ENCODE measurements at places on chromosomes 4 and X.

GRCh38 chrX:2592279-2592678 lies 91.5 kb upstream of the DHRSX start:
- no peak for DNase-seq

GRCh38 chr4:94957030-94957429 lies 199.3 kb downstream of the BMPR1B start:
- no peak for DNase-seq

DNA sequence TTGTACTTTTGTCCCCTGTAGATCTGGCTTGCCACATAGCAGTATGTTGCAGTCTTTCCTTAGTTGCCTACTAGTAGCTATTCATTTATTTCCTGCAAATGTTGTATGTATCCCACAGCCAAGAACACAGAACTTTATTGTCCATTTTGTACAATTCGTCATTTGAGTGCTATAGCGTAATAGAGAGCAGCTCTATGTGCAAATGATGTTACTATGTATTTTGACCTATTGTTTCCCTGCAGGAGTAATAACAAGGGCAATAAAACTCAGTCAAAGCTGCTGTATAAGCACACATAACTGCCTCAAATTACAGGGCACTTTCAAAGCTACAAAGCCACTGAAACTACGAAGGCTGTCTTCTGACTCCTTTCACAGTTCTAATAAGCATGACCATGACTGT lies 48.1 kb downstream of the NRK start:
- DNase-seq, result no peak

DNA sequence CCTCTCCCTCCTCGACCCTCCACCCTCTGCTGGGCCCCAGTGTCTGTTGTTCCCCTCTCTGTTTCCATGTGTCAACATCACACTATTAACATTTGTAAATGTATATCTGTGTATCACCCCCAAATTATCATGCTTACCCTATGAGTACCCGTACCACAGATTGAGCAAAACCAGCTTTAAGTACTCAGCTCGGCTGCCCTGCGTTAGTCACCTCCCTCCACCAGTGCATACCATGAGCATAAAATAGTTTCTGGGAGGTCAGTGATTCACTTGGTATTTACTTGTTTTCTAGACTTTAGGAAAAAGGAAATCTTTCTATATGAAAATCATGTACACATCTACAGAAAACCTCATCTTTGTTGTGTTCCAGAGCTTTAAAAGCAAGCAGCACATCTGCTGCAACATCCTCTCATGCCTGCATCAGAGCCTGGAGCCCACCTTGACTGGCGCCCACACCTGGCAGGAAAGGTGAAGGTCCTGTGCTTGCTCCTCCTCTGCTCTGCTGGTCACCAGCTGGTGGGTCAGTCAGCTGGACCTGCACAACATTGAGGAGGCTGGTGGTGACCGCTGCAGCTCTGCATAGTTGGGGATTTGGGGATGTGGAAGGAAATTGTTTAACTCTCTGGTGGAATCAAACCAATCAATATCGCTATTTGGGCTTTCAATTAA lies 214.4 kb upstream of the KLF3 start:
- no peak for DNase-seq

DNA sequence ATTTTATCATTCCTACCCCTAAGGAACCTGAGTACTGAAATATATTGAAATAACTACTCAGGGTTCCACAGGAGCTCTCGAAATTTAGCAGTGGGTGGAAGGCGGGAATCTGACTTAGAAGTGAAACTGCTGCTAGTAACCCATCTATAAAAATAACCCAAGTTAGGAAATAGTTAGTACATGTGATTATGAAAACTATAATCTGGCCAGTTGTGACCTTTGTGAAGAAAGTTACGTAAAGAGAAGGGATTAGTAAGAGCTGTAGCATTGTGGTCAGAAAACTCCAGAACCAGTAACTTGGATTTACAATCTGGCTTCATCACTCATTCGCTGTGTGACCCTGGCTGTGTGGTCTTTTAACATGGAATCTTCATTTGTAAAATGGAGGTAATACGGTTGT lies 175.5 kb downstream of the RAPGEF2 start:
- DNase-seq, result no peak

- no peak for DNase-seq
These were observed 87.8 kb downstream of the PACRGL start for GRCh38 chr4:20787940-20788665.

DNA sequence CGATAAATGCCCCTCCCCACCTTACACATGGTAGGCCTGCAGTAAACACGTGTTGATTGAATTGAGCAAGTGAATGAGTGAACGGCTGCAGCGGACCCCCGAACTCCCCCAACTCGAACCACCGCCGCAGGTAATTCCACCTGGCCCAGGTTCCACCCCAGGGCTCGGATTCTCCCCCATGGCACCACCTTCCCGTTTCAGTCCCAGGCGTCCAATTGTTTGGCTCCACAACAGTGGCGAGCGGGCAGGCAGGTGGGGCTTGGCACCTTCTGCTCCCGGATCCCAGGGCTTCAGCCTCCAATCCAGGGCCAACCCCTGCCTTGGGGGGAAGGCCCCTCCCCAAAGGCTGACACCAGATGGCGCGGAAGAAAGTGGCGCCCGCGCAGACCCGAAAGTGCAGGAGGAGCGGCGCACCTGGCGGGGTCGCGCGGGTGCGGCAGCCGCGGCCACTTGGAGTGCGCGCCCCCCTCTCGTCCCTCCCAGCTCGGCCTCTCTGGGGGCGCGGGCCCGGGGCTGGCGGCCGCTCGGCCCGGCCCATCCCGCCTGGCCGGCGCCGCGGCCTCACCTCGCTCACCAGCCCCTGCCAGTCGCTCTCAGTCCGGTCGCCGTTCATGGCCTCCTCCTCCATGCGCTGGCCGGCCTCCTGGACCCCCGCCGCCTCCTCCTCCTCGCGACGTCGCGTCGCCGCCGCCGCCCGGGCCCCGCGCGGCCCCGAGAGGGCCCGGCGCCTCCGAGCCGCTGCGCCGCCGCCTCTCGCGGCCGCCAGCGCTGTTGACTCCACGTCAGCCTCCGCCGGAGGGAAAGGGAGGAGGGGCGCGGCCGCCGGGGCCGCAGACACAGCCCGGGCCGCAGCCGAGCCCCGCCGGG lies at the start of gene CCDC149:
Gene CCDC149 (minus strand): TSS at position 791 of the 867 bp plus-strand sequence. CDS start 178 bp downstream, at position 613.
- no peak for DNase-seq

All from activated CD8-positive, alpha-beta memory T cell treated with anti-CD3 and anti-CD28 coated beads for 1 hour (primary cell).